ENCODE measurements at places on chromosomes 6 and 20.
A peak's percentile ranks its signal among the peaks of the same experiment; 100 is the strongest.

DNA sequence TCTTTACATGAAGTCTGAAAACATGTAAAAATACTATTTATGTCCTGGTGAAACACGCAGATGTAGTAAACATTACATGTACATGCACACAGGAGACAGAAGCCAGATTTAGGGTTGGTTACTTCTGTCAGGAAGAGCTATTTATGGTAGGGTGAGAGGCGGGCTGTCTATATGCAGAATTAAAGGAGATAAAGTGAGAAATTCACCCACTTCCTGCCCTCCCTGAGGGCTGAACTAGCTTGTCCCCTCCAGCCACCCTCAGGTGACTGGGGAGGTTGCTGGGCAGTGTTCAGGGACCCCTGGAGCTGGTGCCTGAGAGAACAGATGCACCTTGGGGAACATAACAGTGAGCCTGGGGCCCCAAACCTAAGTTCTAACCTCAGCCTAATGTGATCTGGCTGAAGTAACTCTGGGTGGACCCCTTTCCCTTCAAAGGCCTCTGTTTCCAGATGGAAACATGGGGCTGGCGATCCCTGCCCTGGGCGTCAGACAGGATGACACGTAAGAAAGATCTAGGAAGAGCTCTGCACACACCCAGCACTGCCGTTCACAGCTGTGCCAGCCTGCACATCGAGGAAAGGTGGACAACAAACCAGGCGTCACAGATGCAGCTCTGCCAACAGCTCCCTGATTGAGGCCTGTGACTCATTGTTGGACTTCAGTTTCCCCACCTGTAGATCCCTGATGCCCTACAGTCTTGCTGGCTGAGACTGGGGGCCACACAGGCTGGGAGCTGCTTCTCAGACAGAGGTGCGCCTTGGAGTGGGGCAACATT lies 1.3 kb downstream of the PI16 start:
- DNase-seq = no peak

DNA sequence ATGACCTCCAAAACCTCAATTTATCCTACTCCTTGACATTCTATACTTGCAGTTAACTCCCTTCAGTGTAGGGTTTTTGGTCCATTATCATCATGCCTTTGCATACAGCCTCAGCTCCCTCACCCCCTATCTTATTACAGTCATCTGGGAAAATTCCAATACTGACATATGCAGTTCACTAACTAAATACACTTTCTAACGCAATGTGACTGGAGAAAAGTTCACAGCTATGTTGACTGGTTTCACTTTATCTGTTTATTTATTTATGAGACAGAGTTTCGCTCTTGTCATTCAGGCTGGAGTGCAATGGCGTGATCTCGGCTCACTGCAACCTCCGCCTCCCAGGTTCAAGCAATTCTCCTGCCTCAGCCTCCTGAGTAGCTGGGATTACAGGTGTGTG lies 64.9 kb downstream of the CRYBG1 start:
- DNase-seq = no peak

DNA sequence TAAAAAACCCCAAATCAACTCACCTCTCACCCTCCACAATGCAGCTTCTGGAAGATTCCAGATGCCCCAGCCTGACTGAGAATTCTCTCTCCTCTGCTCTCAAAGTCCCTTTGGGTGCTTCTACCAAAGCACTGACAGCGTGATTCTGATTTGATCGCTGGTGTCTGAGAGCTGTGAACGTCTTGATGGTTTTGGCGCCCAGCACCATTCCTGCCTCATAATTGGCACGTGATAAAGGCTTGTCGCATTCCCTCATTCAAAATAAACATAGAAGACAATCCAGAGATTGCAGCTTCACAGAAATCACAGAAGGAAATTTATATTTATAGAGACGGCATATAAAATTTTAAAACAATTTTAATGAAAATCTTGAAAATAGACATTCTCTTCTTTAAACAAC lies 24.1 kb upstream of the ECI2 start:
- DNase-seq = no peak

DNA sequence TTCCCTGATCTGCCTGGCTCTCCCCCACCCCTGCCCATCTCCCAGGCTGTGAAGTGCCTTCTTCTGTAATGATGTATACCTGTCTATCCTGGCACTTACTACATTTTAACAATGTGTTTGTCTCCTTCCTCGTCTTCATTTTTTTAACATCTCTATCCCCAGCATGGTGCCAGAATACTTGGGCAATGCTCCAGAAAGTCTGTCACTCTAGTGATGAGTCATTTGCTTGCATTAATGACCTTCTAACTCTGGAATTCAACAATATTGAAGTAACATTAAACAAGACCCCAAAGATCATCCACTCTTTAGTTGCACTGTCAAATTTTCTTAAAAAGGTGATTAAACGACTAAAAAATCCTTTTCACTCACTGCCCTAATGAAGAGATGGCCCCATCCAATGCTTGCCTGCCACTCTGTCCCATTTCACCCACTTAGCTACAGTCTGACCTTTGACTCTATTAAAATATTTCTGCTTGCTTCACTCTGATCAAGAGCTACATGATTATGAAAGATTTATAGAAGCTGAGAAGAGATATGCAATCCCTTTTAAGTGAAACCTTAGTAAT lies 7.7 kb upstream of the KLHL31 start:
- no peak for DNase-seq

GRCh38 chr6:21305893-21306332 lies 287.6 kb upstream of the SOX4 start:
- no peak for DNase-seq

- DNase-seq = no peak
These were observed 1214.8 kb upstream of the GJE1 start for GRCh38 chr6:140917911-140918310.

- DNase-seq = no peak
These were observed 210.9 kb upstream of the ZFP64 start for GRCh38 chr20:52402514-52402913.

DNA sequence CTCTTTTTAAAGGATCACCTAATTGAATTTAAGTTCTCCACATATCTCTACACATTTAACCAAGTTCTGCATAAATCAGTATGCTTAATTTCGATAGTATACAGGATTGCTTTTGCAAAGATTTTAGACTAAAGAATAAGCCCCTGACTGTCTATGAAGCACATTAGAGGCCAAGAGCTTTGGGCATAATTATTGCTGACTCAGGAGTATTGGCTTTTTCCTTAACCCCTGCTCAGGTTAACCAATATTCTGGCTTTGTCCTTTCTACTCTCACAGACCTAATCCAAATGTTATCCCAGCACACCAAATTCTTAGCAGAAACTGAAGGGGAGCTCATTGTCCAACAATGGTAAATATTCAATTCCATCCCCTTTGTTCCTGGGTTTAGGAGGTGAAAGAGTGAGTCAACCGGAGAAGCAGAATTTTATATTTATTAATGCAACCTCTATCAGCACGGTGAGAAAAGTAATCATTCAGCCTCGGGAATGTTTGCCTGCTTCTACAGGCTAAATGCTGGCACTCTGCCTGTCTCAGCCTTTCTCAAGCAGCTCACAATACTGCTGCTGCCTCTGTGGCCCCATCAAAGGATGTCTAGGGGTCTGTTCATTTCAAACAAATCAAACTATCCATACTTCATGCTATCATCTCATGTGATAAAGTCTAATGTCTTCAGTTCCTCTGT lies 125.0 kb downstream of the SIM1 start:
- DNase-seq = no peak

DNA sequence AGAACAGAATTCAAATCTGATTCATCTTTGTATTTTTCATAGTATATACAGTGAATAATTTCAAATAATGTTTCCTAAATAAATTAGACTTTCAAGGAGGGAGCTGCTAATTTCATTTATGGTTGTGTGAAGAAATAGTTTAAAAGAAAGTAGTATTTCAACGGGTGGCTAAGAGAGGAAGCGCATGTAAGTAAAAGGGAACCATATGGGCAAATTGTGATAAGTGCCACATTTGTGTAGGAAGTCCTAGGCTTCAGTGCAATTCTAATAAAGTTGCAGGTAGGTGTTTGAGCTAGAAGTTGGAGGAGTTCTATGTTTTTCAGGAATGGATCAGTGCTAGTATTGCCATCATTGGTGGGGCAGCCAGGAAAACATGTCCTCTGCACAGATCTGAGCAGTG lies 178.8 kb upstream of the PRDM1 start:
- DNase-seq = no peak

DNA sequence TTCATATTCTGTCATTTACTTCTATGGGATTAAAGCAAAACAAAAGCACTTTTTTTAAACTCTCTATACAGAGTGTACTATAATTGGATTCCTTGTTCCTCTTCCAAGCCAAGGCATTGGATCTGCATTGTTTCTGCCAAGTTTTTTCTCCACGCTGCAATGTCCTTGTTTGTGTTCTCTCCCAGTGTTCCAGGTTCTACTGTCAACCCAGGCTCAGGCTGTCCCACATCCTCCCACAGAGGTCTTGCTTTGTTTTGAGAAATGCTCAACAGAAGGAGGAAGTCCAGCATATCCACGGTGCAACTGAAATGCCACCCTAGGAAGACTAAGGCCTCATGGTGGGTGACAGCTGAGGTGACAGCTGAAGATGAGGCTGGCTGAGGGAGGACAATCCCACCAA lies 287.1 kb upstream of the PRDM1 start:
- DNase-seq = no peak

DNA sequence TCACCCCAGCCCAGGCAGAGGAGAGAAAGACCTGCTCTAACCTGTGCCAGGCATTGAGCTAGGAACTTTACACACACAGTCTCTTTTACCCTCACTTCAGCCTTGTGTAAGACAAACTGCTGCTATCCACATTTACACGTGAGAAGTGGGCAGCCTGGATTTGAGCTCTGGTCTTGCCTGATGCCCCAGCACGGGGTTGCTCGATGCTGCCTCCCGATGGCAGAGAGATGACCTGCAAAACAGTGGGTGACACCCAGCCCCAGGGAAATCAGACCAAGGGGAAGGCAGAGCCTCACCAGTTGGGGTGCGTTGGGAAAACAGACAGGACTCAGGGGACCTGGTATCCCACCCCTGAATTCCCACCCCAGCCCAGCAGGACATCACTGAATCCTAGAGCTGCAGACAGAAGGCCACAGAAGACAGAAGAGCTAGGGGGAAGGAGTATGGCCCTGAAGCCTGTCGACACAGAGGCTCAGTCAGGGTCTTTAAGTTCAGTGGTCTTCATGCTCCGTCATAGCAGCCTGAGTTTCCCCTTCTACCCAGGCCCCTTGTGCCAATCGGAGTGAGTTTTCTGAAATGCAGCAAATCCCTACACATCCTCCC lies 990 bp downstream of the BPI start:
- DNase-seq = peak; percentile 71

DNA sequence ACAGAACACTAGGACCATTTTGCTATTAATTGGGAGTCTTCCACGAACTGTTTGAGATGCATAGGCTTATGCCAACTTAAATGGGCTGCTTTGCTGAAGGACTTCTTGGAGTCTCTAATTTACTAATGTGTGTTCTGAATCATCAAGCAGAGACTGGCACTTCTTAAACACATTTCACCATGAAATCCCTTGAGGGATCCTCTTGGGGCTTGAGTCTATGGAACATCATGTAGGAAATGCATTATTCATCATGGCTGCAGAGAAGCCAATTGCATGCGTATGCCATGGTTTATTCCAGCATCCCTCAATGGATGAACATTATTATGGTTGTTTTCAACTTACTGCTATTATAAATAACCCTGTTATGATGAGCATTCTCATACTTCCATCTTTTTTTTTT lies 73.4 kb downstream of the FGD2 start:
- DNase-seq = no peak

GRCh38 chr6:37354526-37355384 lies 972 bp downstream of the RNF8 start:
- DNase-seq = peak; percentile 34

- no peak for DNase-seq
These were observed 2.8 kb upstream of the ASF1A start for GRCh38 chr6:118890997-118891790.

GRCh38 chr20:8912731-8913130 lies 156.2 kb upstream of the PLCB4 start:
- DNase-seq = no peak

- no peak for DNase-seq
These were observed 28.4 kb upstream of the OSTM1 start for GRCh38 chr6:108102965-108103364.

- no peak for DNase-seq
These were observed 1.1 kb downstream of the PFDN6 start for GRCh38 chr6:33290459-33290858.

DNA sequence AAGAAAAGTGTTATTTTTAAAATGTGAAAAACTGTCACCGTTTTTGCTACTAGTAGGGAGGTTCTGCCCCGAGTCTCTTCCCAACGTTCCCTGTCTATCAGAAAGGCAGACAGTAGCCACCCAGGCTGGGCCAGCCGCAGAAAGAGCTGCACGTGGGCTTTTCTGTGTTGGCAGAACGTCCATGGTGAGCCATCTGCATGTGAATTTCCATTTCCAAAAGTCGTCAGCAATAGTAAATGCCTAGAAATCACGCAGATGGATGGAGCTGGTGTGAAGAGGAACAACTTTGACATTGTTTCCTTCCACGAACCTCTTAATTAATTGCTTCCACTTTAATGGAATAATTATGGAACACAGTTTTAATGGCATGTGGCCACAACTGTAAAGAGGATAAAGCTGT lies 97.5 kb downstream of the FAM120B start:
- DNase-seq = no peak

DNA sequence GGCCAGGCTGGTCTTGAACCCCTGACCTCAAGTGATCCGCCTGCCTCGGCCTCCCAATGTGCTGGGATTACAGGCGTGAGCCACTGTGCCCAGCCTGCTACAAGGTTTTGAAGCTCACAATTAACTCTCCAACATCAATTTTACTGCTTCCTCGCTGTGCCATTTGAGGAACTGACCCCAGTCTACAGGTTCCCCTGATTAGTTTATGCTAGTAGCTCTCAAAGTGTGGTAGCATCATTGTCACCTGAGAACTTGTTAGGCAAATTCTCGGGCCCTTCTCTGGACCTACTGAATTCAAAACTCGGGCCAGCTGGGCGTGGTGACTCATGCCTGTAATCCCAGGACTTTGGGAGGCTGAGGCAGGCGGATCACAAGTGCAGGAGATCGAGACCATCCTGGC lies 49.4 kb downstream of the MCUR1 start:
- no peak for DNase-seq

DNA sequence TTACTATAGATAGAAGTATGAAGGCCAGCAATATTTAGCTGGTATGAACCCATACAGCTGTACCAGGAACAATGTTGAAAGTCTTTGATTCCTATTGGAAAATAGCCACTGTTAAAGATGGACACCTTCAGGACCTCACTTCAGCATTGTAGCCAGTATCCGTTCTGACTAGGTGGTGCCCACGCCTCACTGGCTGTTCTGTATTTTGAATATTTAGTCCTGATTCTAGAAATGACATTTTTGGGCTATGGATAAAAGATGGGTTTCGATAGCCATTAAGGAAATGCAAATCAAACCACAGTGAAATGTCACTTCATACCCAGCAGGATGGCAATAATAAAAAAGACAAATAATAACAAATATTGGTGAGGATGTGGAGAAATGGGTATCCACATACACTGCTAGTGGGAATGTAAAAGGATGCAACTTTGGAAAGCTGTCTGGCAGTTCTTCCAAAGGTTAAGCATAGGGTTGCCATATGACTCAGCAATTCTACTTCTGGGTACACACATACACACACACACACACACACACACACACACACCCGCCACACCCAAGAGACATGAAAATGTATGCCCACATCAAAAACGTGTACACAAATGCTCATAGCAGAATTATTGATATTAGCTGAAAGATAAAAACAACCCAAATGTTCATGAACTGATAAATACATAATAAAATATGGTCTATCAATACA lies 56.8 kb downstream of the UTRN start:
- no peak for DNase-seq

- no peak for DNase-seq
These were observed 5.9 kb downstream of the MAP7 start for GRCh38 chr6:136544326-136544725.

Measured in H9 (cell line).